ENCODE measurements at places on chromosomes 3 and 15.

GRCh38 chr3:52038227-52038626 is 18.1 kb downstream of the DUSP7 start:
- DNase-seq, result no peak

DNA sequence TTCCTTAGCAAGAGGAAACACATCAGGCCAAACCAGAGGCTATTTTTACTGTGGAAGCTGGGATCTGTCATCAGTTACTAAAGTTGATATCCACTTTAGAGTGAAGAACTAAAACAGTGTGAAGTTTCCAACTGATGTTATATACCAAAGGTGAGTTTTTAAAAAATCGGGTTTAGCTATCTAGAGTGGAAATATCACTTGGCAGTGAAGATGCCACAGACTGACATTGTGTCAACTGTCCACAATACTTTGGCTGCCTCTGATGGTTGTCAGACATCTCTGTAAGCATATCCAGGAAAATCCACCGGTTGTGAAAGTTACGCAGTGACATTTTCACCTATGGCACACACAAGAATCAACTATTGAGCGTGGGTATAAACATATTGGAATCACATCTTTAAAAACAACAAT is 9.2 kb downstream of the ZIC1 start:
- no peak for DNase-seq

- no peak for DNase-seq
These were observed 637.1 kb upstream of the CCDC54 start for GRCh38 chr3:106740116-106740515.

- no peak for DNase-seq
These were observed 194.4 kb upstream of the ONECUT1 start for GRCh38 chr15:52984507-52984906.

DNA sequence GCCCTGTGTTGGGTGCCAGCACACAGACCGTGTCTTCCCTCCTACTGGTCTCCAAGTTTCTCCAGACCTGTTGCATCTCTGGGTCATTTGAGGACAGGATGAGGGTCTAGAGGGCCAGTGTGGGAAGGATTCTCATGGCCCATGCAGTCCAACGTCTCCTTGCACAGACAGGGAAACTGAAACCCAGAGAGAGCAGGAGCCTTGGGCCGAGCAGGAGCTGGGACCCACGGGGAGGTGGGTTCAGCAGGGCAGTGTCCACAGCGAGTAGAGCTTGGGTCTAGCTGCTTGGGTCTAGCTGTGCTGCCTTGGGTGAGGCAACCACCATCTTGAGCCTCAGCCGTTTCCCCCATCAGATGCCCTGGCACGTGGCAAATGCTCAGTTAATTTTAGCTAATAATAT is 32.3 kb downstream of the HDAC11 start:
- DNase-seq, result no peak

GRCh38 chr3:71305231-71306206 is 278.0 kb downstream of the FOXP1 start:
- DNase-seq, result no peak

DNA sequence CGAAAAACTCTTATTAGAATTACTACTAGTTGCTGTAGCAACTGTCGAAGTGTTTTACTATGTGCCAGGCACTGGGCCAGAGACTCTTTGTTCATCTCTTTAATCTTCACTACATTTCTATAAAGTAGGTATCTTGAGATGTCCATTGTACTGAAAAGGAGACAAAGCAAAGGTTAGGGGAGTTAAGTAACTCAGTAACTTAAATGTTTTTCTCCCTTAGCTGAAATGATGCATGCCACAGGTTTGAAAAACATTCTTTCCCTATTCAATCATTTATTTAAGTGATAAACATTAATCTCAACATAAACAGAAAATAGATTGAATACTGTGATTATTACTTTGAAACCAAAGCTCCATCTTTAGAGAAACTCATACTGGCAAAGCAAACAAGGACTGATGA is 776.2 kb downstream of the FHIT start:
- no peak for DNase-seq

DNA sequence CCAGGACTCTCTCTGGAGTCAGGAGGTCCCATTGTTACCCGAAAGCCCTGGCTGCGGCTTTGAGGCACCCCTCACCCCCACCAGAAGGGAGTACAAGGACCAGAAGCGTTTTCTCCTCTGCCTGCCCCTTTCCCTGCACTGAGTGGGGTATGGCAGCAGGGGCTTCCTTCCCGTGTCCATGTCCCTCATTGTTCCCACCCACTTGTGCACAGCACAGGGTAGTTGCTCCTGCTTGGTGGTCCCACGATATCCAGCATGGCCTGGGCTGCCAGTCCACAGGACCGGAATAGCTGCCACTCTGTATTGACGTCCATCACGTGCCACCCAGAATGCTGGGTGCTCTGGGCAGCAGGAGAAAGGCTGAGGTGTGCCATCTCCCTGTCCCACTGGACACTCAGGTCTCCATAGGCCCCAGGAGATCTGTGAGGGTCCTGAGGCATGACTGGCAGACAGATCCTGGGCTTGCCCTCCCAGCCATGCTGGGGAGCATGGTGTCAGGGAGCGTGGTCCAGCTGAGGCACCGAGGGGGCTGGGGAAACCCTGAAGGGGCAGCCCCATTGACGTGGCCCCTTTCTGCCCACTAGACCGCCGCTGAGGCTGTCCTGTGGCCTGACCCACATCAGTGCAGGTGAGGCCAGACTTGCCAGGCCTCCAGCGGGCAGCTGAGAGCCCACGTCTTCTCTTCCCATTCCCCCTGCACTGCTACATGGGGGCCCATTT is 45.3 kb upstream of the SEC22A start:
- DNase-seq, result no peak

- DNase-seq, result no peak
These were observed 44.5 kb downstream of the BFSP2 start for GRCh38 chr3:133444423-133444774.

- no peak for DNase-seq
These were observed 12.4 kb downstream of the RETNLB start for GRCh38 chr3:108744762-108745161.

- peak; percentile 98 for DNase-seq
These were observed at the start of gene CAPN7 for GRCh38 chr3:15205934-15206661. TSS of gene CAPN7 (plus strand) at chr3:15206246. CDS start at chr3:15206496, 250 bp downstream.

- no peak for DNase-seq
These were observed 63.7 kb upstream of the DAZL start for GRCh38 chr3:16668776-16669545.

- no peak for DNase-seq
These were observed 411.4 kb upstream of the TPRG1 start for GRCh38 chr3:188760408-188760807.

DNA sequence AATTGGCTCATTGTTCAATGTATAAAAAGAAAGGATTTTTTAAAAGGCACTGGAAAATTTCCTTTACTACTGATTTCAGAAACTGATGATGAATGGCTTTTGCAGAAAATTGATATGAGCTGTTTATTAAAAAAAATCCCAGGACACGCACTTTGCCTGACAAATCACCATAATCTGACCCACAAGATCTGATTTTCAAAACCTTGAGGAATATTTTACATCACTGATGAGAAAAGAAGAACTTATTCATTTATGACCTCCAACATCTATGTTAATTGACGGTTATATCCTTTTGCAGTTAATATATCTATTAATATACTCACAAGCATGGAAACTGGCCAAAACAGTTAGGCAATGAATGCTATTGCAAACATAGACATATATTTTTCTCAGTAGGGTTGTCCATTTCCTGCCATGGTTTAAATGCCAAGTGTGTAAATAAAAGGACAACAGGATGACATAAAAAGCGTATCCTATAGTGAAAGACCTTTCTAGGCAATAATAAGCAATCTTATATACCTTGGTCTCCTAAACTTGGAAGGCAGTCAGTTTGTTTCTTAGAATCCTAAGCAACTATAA is 109.7 kb upstream of the SLC7A14 start:
- no peak for DNase-seq

- DNase-seq, result no peak
These were observed 3.7 kb downstream of the TMEM42 start for GRCh38 chr3:44865272-44866035.
